ENCODE measurements at places on chromosomes 2 and 18.

- DNase-seq, result no peak
Measured at GRCh38 chr18:22563164-22563583, 145.5 kb upstream of the CTAGE1 start.

DNA sequence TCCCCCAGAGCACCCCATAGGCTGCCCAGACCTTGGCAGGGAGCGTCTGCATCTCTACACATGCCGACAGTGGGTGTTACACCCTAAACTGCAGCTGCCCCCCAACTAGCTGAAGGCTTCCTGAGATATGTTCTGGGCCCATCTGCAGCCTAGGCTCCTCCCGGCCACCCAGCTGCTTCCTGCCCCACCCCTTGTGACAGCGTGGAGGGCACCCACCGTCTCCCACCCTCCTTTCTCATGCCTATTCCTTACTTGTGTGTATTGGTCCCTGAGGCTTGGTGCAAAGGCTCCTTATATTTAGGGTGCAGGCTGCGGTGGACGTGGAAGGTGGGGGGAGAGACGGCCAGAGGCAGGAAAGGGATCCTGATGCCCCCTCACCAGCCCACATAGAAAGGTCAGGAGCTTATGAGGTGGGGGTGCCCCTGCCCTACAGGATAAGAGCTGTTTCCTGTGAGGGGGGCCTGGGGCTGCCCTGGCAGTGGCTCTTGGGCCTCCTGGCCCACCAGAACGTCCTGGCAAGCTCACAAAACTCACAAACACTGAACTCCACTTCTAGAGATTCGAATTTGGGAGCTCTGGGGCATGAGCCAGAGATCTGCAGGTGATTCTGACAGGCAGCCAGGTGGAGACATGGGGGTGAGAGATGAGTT, 7.3 kb upstream of the PROM2 start:
- no peak for DNase-seq

- peak; percentile 2 for DNase-seq
Measured at GRCh38 chr18:5237083-5237722, 40.1 kb upstream of the AKAIN1 start.

DNA sequence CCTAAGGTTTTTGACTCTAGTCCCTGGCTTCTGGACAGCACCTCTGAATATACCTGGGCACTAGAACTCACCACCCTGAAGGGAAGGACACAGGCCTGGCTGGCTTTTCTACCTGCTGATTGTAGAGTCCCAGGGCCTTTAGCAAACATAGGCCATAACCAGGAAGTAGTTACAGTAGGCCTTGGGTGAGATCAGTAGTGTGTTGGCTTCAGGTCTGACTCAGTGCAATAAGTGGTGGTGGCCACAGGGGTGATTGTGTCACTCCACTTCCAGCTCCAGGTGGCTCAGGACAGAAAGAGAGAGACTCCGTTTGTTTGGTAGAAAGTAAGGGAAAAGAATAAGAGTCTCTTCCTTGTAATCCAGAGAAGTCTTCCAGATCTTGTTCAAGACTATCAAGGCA, 101.7 kb upstream of the LGALSL start:
- no peak for DNase-seq

DNA sequence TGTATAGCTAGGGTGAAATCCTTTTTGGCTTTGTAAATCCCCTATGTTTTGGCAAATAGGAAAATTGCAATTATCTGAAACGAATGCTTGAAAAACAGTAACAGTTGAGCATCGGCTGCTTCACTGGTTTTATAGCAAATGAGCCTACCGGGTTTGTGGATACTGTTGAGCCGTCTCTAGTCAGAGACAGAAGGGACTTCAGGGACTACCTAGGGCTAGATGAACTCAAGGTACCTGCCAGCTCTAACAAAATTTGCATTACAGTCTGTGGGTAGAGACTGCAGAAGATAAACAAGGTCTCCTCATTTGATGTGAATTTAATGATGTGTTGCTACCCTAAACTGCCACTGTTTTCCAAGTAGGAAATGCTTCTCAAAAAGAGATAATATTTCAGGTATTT, 101.1 kb downstream of the EML6 start:
- DNase-seq, result no peak
